ENCODE measurements at places on chromosomes 3 and 15. TPM values are rescaled to one million over a fixed set of nuclear protein-coding genes. Genes with fewer than 3 reads are reported as not detected.

Gene MAP1A
- total RNA-seq: 0.16 TPM

Gene OXSM
- 12.3 TPM for total RNA-seq

Gene KIF15
- 29.3 TPM for total RNA-seq

Gene HTR3E
- total RNA-seq: not detected

Gene MCCC1
- 41.9 TPM for total RNA-seq

Gene GOLGA8H
- 0.23 TPM for total RNA-seq

Gene CDAN1
- total RNA-seq: 11.2 TPM

Gene SAMD7
- not detected for total RNA-seq

Gene AP4E1
- total RNA-seq: 11.4 TPM

Gene CCDC33
- 4.1 TPM for total RNA-seq

- DNase-seq: no peak
These were observed 30.5 kb downstream of the LOXL1 start for GRCh38 chr15:73956743-73957135.

DNA sequence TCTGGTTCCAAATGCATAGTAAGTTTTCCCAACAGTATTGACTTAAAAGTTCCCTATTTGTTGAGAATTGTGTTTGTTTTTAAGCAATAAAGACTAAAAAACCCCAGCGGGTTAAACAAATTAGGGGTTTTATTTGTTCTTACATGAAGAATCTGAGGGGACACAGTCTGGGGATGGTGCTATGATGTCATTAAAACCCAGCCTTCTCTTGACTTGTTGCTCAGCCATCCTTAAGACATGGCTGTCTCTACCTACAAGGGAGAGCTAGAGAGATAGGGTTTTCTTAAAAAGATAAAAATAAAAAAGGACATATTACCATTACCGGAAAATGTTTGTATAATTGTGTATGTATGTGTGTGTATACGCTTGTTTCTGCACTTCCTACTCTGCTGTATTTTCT is 11.7 kb upstream of the ARL14 start:
- no peak for DNase-seq

GRCh38 chr15:47500842-47501241 is 216.5 kb upstream of the SEMA6D start:
- no peak for DNase-seq

DNA sequence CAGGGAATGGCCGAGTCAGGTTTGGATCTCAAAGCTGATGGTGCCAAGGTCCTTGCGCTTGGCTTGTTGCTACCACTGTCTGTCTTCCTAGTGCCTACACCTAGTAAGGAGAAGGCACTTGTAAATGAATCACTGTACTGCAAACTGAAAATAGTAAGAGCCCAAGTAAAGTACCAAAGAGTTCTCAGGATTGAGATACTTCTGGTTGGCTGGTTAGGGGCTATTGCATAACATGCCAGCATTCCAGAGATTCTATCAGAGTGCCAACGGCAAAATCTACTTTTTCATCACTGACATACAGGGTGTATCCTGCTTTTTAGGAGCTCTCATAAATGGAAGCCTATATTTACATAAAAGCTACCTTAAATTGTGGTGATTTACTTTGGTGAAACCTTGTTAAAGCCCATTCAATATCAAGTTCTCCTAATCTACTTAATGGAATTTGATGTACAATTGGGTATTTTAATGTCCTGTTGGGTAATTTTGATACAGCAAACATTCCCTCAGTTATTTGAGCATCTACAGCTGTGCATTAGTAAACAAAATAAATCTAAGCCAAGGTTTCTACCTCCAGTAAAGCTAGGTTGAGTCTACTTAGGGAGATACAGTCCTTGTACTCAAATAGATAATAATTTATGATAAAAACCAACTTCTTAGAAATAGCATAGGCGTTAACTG is 30.7 kb upstream of the CHD2 start:
- no peak for DNase-seq

DNA sequence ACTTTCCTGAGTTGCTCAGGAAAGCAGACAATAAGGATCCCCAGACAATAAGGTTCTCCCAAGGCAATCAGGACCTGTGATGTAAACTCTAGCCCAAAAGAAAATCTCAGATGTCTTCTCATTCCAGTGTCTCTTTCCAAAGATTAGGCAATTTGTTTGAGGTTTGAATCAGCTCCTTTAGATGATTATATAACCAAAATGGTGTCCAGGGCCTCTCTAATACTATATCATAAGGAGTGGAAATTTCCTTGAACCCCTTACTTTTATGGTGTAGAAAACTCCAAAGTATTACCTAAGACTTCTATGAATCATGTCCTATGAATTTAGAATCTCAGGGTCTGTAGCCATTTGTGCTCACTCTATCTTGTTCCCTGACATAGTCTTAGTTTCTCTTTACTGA is 65.9 kb downstream of the GPR176 start:
- DNase-seq: no peak

GRCh38 chr15:57288926-57289580 is 87.3 kb upstream of the CGNL1 start:
- DNase-seq: no peak

DNA sequence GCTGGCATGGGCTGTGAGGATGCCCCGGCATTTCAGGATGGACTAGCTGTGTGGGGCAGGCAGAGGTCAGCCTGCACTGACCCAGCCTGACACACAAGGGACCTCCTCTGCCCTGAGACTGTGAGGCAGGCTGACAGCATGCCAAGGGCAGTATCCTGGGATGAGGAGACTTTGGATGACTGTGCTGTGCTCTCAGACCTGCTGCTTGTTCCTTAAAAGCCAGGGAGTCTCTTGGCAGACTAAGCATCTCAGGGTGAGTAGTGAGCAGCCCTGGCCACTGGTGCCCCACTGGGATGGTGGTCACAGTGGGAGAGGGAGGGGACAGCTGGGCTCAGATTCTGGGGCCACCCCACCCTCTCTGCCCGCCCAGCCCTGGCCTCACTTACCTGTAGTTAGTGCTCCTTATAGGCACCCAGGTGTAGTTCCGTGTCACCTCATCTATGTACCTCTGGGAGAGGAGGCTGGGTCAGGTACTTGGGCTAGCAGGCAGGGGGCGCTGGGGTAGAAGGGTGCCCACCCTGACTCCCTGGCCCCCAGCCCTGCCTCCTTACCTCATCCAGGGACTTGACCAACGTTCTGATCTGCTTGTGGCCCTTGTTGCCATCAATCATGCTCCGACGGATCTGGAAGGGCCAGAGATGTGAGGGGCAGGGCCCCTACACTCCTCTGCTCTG is 16.1 kb upstream of the TMEM115 start:
- DNase-seq: no peak

- DNase-seq: no peak
These were observed 98.6 kb upstream of the ABHD17C start for GRCh38 chr15:80596521-80596976.

- no peak for DNase-seq
These were observed 855.5 kb downstream of the ROBO1 start for GRCh38 chr3:78912259-78912658.

DNA sequence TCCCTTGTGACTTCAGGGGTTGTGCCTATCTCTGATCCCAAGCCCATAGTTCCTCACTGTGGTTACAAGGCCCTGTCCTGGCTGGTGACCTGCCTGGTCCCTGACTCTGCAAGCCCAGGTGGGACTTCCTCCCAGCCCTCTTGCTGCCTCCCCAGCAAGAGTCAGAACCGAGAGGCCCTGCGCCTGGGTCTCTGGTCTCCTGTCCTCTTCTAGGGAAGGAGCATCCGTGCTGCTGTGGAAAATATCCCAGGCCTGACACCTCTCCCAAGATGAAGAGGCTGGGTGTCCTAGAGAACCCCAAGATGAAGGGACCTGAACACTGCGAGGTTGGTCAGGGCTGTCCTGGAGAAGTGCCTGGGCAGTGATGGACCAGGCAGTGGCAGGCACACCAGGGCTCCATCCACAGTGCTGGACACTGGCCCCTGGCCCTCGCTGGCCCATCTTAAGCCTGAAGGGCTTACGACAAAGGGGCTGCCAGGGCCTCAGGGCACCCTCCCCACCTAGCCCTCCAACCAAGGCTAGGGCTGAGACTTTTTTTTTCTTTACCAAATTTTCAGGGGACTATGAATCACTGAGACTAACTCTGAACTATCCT is 32.7 kb downstream of the PTH1R start:
- no peak for DNase-seq

DNA sequence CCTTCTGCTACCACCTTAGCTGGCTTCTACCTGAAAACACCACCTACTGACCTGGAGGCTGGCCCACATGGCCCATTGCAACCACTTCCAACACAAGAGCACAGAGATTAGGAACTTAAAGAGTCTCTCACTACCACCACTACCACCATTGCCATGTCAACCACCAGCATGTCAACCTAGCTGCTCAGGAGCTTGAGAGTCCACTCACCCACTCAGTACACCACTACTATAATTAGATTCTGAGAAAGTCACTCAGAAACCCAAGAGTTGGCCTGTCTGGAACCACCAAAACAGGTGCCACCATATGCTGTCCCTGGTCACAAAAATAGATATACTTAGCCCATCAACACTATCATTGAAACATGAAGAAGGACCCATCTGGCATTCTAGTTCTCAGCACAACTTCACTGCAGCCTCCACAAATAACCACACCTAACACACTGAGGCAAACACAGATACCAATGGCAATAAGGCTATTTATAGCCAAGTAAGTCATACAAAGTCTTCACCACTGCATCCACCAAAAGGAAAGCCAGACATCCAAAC is 806.7 kb upstream of the EPHA6 start:
- no peak for DNase-seq

DNA sequence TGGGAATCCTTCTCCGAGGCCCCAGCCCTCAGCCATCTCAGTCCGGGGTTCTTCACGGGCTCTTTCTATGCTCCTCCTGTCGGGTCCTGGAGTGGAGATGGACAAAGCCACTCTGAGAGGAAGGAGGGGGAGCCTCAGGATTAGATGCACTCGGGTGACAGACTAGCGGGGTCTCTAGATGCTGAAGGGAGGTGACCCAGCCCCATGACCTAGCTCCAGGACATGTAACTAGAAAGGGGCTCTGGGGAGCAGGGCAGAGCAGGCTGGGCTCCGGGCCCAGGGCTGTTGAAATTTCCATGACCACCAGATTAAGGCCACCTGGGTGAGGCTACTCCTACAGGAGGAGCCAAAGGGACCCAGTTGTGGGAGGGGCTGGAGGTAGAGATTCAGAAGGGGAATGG is 14.8 kb upstream of the SKIC8 start:
- no peak for DNase-seq

DNA sequence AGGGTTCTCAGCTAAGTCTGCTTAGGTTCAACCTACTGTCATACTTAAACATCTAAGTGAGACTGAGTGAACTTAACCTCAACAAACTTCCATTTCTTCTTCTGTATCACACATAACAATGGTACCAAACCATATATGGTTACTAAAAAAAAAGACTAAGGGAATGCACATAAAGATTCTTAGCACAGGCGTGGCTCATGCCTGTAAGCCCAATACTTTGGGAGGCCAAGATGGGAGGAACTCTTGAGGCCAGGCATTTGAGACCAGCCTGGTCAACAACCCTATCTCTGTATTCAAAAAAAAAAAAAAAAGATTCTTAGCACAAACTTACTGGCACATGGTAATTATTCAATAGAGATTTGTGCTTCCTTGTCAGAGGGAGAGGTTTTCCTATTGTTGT is 57.9 kb downstream of the ACAP2 start:
- DNase-seq: no peak

DNA sequence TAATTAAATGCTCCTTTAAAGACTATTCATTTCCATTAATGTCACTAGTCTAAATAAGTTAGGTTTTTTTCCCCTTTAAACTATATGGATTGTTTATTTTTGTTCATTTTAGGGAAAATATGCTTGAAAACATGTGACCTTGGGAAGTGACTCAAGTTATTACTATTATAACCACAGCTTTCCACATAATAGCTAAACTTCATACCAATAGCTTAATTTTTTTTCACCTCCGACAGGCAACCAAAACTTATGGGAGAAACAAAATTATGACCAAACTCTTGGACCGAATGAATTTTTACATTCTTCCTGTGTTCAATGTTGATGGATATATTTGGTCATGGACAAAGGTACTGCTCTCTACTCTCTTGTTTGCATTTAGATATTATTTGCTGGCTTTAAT is 16.2 kb downstream of the CPA3 start:
- no peak for DNase-seq

DNA sequence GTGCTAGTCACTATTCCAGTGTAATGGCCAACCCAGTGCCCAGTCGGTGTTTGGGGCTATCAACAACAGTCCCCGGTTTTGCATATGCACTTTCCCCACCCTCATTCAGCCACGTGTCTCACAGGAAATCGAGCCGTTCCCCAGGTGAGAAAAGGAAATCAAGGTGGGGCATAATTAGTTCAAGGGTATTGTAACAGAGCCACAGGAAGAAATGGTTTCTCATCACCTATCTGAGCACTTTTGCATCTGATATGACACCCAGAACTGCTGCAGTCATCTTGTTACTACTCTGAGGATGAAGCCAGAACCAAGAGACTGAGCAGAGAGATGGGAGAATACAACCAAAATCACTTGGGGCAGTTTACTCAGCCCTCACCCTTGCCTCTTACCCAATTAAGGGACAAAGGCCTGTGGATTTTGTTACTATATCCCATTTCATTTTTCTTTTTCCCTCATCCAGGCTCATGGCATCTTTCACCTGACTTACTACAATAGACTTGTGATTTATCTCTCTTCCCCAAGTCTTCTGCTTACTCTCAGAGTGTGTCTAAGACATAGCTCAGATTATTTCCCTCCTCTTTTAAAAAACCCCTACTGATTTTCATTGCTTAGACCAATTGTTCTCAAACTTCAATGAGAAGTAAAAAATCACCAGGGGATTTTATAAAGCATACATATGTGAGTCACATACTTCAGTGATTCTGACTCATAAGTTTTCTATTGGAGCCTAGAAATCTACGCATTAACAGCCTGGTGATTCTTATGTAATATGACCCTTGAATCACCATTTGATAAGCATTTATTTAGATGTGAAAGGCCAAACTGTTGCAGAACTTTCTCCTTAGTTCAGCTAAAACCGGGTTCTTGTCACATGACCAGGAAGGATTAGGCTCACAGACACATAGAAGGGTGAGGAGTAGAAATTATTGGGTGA is 40.5 kb downstream of the TRAT1 start:
- no peak for DNase-seq

DNA sequence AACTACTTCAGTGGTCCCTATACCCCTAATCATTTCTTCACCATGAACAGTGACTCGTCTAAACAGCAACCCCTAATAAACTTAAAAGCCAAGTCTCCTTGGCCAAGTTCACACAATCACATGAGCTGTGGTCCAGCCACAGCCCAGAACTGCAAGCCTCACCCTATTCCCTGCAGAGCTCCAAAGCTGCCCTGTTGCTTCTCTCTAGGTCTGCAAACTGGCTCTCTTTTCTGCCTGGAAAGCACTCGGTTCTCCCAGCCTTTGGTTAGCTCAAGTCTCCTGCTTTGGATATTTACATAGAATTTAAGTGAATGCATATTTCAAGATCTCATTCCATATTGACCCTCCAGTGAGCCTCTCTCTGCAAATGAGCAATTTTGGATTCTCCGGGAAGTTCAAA is 107.0 kb downstream of the TOP2B start:
- DNase-seq: no peak
